ENCODE measurements at places on chromosomes 3 and 15.

DNA sequence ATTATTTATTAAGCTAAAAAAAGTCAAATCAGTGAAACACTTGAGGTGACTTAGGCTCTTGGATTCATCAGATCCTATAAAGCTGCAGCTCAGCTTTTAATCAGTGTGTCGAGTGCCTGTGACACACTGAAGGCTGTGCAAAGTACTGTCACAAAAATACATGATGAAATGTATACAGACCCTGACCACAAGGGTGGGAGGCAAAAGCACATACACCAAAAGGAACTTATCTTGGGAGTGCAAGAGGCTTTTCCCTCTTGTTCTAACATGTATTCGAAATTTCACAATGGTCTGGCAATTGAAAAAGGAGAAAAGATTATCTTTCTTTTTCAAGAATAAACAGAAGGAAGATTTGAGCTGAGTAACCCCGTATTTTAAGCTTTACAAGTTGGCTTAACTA, 35.9 kb downstream of the VGLL4 start:
- DNase-seq = no peak

DNA sequence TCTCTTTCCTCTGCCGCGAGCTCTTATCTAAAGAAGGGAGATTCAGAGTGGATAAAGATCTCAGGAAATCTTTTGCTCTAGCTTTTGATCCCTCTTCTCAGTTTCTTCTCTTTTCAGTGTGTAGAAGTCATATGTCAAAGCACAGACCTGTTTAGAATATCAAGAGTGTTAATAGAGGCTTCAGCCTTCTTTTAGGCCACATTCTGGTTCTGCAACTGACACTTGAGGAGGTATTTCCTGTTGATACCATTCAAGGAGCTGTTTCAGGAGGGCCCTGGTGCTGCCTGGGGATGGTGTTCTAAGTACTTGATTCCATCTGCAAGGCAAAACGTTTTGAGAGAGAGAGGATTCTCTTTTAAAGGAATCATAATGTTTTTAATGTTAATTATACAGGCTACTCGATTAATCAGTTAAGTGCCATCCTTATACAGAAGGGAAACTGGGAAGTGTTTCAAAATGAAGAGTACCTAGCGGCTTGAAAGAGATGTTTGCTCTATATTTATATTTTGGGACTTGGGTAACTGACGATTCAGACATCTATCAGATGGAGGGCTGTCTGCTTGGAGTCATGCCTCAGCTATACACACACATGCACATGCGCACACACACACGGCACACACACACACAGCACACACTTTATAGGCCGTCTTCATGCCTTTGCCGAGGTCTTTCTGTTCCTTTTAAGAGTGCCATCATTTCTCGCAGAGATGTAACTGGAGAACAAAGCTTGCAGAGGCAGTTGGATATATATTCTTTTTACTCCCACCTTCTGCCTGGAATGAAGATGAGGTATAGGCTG, 313.9 kb downstream of the PTPRG start:
- no peak for DNase-seq

GRCh38 chr3:73609655-73610054, 15.1 kb downstream of the PDZRN3 start:
- DNase-seq = no peak

- no peak for DNase-seq
Observed at GRCh38 chr3:178454726-178455125, 81.5 kb upstream of the KCNMB2 start.

- no peak for DNase-seq
Observed at GRCh38 chr3:52238193-52238760, 681 bp downstream of the TWF2 start.

- no peak for DNase-seq
Observed at GRCh38 chr15:66614951-66615760, 49.4 kb upstream of the LCTL start.

GRCh38 chr3:147521646-147522045, 112.5 kb downstream of the ZIC1 start:
- DNase-seq = no peak

DNA sequence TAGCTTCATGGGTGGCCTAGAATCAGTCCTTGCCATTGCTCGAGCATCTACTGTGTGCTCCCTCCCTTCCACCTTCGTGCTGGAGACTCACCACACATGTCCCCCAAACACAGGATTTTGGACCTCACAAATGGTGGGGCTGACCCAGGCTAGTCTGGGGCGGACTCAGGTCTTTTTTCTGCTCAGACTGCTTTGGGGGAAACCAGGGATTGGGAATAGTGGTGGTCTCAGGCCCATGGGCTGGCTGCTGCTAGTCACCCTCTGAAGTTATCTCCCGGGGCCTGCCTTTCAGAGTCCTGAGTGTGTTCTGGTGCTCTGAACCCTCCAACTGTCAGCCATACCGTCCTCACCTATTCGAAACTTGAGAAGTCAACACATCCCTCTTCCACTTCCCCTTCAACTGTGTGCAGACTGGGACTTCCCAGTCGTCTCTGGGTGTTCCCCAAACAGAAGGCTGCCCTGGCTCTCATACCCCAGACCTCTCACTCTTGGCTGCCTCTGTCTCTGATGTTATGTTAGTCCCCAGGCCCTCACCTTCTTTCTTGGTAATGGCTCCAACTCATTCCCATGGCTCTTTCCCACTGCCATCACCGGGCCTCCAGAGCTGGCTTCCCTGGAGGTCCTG, 46.0 kb downstream of the PPCDC start:
- DNase-seq = no peak

DNA sequence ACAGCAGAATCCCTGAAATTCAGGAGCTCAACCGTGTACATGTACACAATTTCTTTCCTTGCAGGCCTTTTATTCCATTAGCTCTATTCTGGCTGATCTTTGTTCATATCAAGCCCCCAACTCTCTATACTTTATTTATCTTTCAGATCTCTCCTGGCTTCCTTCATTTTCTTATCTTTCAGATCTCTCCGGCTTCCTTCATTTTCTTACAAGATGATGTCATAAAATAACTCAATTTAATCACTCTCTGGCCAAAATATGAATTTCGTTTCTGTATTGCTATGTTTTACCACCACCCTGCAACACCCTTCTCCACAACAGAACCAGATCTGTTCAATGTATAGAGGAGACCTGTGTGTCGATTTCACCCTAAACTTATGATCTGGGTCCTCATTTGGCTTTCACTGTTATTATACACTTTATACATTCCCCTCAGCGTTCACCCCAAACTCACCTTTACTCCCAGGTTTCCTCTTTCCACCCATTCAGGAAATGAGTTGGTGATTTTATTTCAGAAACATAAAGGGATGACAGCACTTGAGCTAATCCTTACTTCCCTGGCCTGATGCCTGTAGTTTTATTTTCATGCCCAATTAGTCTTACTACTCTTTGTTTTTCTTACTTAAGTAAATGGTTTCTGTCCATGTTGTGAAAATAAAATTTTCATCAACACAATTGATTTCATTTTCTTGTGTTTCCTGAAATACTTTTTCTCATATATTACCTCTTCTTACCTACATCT, 195.5 kb downstream of the BCHE start:
- no peak for DNase-seq

DNA sequence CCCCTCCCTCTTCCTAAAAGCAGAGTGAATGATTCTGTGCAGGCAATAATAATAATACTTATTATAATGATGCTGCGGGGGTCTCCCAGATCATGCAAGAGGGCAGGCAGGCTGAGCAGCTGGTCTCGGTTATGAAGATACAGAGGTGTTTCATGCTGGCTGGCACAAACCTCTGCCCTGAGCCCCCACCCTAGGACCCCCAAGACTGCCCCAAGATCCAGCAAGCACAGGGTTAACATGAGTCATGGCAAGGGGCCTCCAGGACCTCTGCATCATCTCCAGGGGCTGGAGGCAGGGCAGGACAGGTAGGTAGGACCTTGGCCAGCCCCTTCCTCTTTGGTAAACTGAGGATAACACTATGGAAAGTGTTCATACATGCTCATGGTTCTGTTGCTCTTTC, 2.7 kb downstream of the MGLL start:
- DNase-seq = no peak

DNA sequence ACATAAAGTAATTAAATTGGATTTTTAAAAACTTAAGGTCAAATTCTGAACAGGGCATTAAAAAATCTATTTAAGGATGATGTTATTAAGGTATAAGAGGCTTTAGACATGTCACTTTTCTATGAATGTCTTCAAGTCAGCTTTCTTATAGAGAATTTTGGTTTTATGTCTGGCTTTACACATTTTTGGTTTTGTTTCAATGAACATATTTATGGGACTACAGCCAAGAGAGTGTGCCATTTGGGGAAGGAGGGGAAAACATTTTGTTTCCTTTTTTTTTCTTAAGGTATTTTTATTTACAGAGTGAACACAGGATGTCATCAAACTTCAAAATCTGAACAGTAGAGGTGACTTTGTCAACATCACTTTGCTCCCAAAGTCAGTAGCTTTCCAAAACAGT, 222.8 kb downstream of the DPH6 start:
- no peak for DNase-seq

GRCh38 chr15:98003518-98003917, 43.0 kb downstream of the ARRDC4 start:
- DNase-seq = no peak

- DNase-seq = no peak
Observed at GRCh38 chr3:188469228-188469885, 315.4 kb downstream of the LPP start.

DNA sequence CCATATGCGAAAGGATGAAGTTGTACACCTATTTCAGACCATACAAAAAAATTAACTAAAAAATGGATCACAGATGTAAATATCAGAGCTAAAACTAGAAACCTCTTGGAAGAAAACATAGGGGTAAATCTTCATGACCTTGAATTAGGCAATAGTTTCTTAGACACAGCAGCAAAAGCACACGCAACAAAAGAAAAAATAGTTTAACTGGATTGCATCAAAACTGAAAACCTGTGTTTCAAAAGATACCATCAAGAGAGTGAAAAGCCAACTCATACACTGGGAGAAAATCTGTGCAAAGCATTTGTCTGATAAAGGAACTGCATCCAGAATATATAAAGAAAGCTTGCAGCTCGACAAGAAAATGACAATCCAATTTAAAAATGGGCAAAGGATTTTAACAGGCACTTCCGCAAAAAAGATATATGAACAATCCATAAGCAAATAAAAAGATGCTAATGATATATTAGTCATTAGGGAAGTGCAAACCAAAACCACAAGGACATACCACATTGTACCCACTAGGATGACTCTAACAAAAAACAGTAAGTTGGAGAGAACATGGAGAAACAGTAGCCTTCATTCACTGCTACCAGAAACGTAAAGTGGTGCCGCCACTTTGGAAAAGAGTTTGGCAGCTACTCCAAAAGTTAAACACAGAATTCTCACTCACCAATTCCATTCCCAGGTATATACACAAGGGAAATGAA, 263.1 kb downstream of the ADAMTS17 start:
- no peak for DNase-seq

DNA sequence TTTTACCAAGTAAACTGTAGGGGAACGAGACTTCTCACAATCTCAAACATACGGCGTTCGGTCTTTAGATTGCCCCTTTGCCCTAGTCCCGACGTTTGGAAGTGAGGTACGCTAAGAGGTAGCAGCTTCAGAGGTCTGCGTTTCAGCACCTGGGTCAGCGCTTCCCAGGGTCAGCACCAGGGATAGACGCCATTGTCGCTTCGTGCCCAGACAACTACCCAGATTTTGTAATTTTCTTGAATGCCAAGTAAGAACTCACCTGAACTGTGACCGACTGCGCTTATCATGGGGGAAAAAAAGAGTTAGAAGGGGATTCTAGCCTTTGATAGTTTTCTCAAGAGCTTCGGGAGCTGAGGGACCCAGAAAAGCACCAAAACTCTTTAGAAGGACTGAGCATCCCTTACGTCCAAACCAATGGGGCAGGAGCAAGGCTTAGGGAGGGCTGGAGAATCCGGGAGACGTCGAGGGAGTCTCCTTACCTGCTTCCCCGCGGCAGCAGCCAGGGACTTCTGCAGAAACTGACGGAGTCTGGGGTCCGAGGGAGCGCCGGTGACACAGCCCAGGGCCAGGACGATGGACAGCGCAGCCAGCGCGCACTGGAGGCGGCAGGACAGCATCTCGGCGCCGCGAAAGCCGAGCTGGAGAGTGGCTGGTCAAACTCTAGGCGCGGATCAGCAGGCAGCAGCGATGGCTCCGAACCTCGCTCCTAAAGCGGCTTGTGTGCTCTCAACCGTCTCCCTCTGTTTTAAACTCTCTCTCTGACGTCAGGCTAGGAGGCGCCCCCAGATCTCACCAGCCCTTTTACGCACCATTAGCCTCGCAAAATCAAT, at the start of gene SST:
Gene SST (minus strand): TSS at position 720 of the 830 bp plus-strand sequence. CDS start 103 bp downstream, at position 617.
- no peak for DNase-seq

GRCh38 chr3:41987627-41988026, 25.7 kb upstream of the ULK4 start:
- DNase-seq = no peak

- no peak for DNase-seq
Observed at GRCh38 chr3:125418306-125418705, 43.2 kb upstream of the ZNF148 start.

GRCh38 chr3:149020839-149021252, 29.5 kb downstream of the GYG1 start:
- no peak for DNase-seq

Data from activated CD8-positive, alpha-beta memory T cell treated with anti-CD3 and anti-CD28 coated beads for 4 hours (primary cell).